ENCODE measurements at places on chromosomes 2 and 18. TPM values are rescaled to one million over a fixed set of nuclear protein-coding genes. Genes with fewer than 3 reads are reported as not detected.

DNA sequence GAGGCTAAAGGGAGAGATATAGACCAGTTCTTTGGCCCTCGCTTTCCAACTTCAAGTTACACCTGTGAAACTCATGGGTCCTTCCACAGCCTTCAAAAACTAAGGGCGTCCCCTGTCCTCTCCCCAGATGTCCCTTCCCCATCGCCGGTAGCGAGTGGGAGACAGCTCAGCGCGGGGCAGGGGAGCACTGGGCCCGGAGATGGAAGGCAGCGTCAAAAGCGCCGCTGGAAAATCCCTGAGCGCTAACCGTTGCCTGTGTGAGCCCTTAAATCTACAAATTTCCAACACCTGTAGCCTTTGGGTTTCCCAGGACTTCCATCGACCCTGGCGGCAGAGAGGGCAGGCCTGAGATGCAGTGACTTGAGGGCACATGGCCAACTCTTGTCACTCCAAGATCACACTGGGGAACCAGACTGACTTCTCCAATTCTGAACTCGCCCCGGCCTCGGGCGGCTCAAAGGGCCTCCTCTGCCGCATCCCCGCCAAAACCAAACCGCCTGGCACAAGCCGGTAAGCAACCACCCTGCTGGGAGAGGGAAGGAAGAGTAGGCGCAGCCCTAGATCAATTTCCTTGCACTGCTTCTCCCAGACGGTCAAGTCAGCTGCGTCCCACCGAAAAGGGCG, 879 bp upstream of the EPAS1 start:
- peaks cover 36% of the 10 kb centered on the region for H3K27me3 ChIP-seq
- peaks cover 33% of the 10 kb centered on the region for H3K4me1 ChIP-seq
- H3K27ac ChIP-seq, result no peak overlapping the region
- no peaks in the 10 kb centered on the region for H3K36me3 ChIP-seq

GRCh38 chr18:3704556-3705344, 254.8 kb downstream of the TGIF1 start:
- no peak for DNase-seq
- H3K36me3 ChIP-seq, result no peaks in the 10 kb centered on the region
- H3K4me1 ChIP-seq, result peaks cover 5% of the 10 kb centered on the region
- no peak overlapping the region for H3K4me3 ChIP-seq

- H3K27me3 ChIP-seq, result no peaks in the 10 kb centered on the region
- H3K27ac ChIP-seq, result no peak overlapping the region
- no peaks in the 10 kb centered on the region for H3K36me3 ChIP-seq
- H3K4me3 ChIP-seq, result no peak overlapping the region
Observed at GRCh38 chr2:188345020-188345419, 53.3 kb downstream of the GULP1 start.

DNA sequence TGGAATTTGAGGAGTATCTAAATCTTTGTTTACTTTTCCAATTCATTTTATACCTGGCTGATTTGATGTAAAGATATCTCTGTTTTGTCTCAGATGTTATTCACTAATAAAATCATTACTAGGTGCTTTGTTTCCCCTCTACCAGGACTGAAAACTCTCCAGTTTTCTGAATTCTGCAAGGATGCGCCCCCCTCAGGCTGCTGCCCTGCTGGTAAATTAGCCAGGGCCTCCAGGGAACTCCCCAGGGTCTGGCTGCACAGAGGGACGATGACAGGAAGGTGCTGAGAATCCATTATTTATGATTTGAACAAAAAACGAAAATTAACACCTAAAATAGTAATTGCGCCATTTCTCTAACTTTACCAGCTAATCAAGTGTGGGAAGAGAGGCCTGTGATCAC, 541.2 kb upstream of the POU3F3 start:
- DNase-seq, result no peak
- no peaks in the 10 kb centered on the region for H3K4me1 ChIP-seq
- H3K27me3 ChIP-seq, result no peaks in the 10 kb centered on the region
- H3K27ac ChIP-seq, result no peak overlapping the region
- H3K4me3 ChIP-seq, result no peak overlapping the region

FAM237A gene
- total RNA-seq, result not detected

TUBA4A gene
- total RNA-seq, result 145 TPM

DNA sequence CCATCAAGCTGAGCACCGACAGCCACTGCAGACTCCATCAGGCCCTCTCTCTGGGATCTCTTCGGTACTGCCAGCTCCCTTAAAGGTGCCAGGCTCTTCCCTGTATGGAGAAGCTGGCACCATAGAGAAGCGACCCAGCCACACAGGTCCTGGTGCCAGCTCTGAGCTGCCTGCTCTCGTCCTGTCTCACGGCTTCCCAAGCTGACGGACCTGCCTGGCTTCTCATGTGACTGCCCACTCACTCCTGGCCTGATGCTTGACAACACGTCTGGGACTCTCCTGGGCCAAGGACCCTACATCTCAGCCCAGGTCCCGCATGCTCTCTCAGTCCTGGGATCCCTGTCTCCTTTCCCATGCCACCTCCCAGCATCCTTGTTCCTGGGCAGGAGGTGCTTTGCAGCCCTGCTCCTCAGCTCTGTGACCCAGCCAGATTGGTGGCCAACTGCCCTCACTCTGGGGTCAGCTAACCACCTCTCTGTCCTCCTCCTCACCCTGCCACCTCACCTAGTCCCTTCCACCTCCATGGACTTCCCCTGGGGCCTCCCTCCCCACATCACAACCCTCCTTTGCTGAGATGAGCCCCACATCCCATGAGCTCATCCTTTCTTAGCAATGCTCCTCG, 12.5 kb upstream of the ATOH8 start:
- no peaks in the 10 kb centered on the region for H3K27me3 ChIP-seq
- H3K27ac ChIP-seq, result no peak overlapping the region
- no peak overlapping the region for H3K4me3 ChIP-seq
- no peak for DNase-seq
